ENCODE measurements at places on chromosomes 2 and 18.

DNA sequence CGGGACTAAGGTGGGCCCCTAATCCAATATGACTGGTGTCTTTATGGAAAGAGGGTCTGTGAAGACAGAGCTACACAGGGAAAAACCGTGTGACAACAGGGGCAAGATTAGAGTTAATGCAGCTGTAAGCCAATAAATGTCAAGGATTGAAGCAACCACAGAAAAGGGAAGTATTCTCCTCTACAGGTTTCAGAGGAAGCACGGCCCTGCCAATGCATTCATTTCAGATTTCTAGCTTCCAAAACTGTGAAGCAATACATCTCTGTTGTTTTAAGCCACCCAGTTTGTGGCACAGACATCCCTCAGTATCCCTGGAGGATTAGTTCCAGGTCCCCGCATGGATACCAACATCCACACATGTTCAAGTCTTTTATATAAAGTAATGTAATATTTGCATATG, 48.8 kb downstream of the SPP2 start:
- no peak for DNase-seq

DNA sequence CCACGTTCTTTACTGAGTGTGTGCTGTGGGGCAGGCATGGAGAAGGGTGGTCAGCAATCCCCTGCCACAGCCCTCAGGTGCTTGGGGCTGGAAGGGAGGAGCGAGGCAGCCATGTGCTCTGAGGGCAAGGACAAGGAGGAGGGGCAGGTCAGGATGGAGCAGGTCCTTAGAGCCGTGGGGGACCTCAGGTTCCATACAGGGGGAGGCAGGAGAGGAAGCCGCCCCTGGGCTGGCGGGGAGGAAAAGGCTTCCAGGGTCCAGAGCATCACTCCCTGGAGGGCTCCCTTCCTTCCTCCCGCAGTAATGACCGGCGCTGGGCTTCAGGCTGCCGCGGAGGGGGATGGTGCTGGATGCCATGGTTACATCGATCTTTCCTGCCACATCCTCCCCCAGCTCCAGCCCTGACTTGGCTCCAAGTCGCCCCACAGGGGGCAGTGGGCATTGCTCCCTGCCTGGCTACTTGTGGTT, 6.6 kb downstream of the GAREM2 start:
- DNase-seq, result no peak

DNA sequence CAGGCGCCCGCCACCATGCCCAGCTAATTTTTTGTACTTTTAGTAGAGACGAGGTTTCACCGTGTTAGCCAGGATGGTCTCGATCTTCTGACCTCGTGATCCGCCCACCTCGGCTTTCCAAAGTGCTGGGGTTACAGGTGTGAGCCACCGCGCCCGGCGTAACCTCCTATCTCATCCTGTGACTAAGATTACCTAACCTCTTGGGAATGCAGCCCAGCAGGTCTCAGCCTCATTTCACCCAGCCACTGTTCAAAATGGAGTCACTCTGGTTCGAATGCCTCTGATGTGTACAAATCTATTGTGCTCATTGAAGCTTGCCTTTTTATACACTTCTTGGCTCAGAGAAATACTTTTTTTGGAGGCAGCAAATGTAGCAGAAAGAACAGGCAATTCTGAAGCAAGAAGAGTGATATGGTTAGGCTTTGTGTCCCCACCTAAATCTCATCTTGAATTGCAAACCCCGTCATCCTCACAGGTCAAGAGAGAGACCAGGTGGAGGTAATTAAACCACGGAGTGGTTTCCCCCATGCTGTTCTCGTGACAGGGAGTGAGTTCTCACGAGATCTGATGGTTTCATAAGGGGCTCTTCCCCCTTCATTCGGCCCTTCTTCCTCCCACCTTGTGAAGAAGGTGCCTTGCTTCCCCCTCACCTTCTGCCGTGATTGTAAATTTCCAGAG, 60.6 kb downstream of the SLC4A3 start:
- no peak for DNase-seq

- no peak for DNase-seq
Measured at GRCh38 chr2:131115752-131116151, 10.6 kb downstream of the PLEKHB2 start.

- no peak for DNase-seq
Measured at GRCh38 chr2:206457188-206457634, 13.9 kb downstream of the ADAM23 start.

GRCh38 chr2:118881490-118882129, 34.2 kb upstream of the EN1 start:
- peak; percentile 74 for DNase-seq

All from activated naive CD4-positive, alpha-beta T cell treated with anti-CD3 and anti-CD28 coated beads for 36 hours (primary cell).